ENCODE measurements at places on chromosomes 6 and 20.

DNA sequence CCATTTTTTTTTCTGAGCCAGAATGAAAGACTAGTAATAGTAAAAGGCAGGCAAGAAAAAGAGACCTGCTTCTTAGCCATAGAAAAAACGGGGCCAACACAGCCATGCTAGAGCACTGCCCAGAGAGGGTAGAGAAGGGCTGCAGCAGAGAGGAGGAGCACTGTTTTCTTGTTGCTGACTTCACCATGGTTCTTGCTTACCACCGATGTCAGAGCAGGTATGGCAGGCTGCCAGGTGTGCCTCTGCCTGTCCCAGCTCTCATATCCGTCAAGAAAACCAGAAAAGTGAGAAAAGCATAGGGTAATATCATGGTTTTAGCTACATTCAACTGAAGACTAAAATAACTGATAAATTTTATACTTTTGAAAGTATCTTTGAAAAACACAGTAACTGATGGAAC, 60.7 kb downstream of the DTNBP1 start:
- no peak for DNase-seq

DNA sequence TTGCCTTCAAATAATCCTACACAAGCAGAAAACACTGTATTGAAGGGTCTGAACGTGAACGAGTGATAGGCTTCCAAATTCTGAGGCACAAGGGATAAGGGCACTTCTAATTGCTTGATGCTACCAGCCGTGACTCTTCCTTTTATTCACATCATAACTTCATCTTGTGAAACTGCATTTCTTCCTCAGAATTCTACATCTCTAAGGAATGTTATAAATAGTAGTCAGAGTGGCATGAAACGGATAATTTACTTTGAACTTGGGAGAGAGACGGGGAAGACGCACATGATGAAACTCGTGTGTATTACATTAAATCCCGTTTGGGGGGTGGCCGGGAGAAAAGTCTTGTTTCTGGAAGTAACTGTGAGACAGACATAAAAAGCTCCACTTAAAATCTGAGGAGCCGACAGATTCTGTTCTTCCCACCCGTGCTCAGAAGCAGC, 754 bp downstream of the HDDC2 start:
- no peak for DNase-seq

DNA sequence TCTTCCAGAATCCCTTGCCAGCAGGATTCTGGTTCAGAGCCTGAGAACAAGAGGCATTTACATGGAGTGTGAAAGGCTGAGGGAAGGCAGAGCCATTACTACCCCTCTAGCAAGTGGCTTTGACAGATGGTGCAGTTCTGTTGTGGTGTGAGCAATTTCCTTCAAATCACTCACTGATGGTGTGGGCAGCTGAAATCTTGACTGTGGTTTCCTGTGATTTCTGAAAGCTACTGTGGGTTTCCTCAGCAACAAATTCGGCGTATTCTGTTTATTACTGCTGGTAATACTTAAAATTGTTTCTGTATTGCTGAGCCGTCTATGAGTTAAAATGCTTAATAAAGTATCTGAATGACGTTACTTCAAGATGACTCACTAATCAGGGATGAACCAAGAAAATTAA, 181.5 kb upstream of the TCF21 start:
- no peak for DNase-seq

GRCh38 chr20:47723322-47723721, 62.0 kb downstream of the SULF2 start:
- DNase-seq, result no peak

DNA sequence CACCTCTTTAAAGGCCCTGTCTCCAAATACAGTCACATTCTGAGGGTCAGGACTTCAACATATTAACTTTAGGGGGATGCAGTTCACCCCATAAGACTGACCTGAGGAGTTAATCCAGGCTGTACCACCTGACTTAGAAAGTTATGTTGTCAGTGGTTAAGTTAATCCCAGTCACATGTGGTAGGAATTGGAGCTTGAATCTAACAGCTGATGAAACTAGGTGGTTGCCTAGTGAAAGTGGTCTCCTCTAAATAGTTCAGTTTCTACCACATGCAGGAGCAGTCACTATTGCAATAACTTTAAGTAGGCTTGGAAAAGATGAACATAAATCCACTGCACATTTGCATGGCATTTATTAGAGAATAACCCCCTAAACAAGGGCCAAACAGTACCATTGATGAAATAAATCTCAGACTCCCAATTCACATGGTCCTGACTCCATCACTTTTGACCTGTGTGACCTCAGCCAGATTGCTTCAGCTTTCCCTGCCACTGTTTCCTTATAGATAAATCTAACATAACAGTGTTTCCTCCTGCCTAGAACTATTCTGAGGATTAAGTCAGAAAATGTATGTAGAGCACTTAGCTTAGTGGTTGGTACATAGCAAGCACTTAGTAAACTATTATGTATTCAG, 20.1 kb downstream of the SAMD5 start:
- no peak for DNase-seq

GRCh38 chr6:17352302-17352701, 41.1 kb upstream of the CAP2 start:
- DNase-seq, result no peak

DNA sequence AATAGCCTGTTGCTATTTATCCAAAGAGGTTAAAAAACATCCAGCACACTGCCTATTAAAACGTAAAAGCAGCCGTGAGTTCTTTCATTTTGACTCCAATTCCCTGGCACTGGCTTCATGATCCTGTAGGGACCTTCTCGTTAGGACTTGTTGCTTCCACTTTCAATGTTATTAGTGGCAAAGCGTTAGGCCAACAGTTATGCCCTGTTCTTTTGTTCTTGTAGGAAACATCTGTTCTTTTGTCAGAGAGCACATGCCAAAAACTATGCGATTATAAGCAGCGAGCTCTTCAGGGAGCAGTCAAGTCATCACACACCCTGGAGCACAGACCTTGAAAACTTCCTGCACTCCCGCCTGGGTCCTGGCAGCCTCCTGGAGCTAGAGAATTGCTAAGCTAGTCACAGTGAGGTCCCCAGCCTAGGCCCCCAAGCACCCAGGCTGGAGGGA, 609.5 kb upstream of the ARID1B start:
- no peak for DNase-seq

- no peak for DNase-seq
These were observed 286.3 kb downstream of the BTBD9 start for GRCh38 chr6:38353310-38354036.

- DNase-seq, result no peak
These were observed 558.2 kb upstream of the CITED2 start for GRCh38 chr6:139932671-139933070.

- DNase-seq, result no peak
These were observed 1217.7 kb downstream of the EPHA7 start for GRCh38 chr6:92201618-92202017.

- DNase-seq, result no peak
These were observed 726.0 kb upstream of the GJE1 start for GRCh38 chr6:141406761-141407160.

GRCh38 chr6:33739571-33739970, 7.1 kb downstream of the IP6K3 start:
- no peak for DNase-seq

- no peak for DNase-seq
These were observed 110.0 kb downstream of the DHX35 start for GRCh38 chr20:39072132-39072531.

DNA sequence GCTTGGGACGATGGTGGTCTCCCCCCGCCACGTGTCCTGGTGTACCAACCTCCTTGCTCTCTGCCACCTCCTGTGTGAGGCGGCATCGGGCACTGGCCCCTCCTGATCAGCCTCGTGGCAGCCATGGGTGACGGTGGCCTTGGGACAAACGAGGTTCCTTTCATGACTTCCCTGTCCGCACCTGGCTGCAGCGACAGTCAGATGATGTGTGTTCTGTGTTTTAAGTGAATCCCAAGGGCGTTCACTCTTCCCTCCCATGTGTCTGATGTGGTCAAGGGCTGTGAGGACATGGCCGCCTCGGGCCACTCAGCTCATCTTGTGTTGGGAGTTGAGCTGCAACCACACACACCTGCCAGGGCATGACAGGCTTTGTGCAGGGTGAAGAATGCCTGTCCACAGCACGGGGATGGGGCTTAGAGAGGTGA, 30.4 kb upstream of the PCMTD2 start:
- DNase-seq, result no peak

DNA sequence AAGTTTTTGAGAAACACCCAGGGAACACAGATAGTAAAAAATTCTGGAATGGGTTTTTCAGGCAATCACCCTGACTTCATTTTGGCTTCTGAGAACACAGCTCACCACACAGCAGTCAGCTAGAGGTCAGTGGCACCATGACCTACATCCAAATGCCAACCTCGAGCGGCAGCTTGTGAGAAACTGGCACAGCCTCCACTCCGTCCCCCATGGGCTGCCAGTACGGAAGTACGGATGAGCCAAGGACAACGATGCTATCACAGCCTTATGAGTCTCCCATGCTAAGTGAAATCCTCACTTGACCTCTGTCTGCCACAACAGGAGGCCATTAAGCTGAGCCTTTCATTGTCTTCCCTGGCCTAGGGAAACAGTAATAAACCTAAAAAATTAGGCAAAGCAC, 32.0 kb downstream of the KIF16B start:
- no peak for DNase-seq

DNA sequence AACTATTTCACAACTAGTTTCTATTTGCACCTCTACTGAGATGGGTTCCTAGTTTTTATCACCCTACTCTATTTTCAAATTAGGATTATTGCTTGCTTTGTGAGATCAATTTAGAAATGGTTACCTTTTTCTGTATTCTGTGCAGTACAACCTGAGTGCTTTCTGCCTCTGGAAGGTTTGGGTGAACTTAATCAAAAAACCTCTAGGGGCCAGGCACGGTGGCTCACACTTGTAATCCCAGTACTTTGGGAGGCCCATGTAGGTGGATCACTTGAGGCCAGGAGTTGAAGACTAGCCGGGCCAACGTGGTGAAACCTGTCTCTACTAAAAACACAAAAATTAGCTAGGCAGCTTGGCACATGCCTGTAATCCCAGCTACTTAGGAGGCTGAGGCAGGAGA, 63.3 kb downstream of the SCAF8 start:
- no peak for DNase-seq

GRCh38 chr6:29955783-29956182, 13.5 kb downstream of the HLA-A start:
- no peak for DNase-seq

GRCh38 chr20:40900666-40901215, 127.9 kb upstream of the TOP1 start:
- no peak for DNase-seq

- DNase-seq, result no peak
These were observed 54.7 kb downstream of the TRAF3IP2 start for GRCh38 chr6:111550953-111551352.

DNA sequence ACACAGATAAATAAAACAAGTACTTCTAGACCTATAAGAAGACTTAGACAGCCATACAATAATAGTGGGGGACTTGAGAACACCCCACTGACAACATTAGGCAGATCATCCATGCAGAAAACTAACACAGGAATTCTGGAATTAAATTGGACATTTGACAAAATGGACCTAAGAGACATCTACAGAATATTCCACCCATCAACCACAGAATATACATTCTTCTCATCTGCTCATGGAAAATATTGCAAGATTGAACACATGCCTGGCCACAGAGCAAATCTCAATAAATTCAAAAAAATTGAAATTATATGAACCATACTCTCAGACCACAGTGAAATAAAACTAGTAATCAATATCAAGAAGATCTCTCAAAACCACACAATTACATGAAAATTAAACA, 44.3 kb upstream of the KIAA1586 start:
- DNase-seq, result no peak

DNA sequence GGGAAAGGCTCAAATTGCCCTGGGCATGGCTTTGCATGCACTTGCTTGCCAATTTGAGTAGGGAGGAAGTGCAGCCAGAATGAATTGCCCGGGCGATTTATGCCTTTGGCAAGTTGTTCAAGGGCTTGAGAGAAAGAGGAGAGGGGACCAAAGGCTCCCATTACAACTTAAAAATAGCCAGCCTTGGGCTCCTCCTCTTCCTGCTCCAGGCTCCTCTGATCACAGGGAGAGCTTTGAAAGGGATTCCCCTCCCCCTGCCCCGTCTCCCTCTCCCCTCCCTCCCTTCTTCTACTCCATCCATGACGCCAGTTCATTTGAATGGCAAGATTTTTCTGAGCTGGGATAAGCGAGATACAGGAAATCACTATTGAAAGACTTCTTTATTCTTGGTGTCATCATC, 304.9 kb upstream of the JAG1 start:
- no peak for DNase-seq

DNA sequence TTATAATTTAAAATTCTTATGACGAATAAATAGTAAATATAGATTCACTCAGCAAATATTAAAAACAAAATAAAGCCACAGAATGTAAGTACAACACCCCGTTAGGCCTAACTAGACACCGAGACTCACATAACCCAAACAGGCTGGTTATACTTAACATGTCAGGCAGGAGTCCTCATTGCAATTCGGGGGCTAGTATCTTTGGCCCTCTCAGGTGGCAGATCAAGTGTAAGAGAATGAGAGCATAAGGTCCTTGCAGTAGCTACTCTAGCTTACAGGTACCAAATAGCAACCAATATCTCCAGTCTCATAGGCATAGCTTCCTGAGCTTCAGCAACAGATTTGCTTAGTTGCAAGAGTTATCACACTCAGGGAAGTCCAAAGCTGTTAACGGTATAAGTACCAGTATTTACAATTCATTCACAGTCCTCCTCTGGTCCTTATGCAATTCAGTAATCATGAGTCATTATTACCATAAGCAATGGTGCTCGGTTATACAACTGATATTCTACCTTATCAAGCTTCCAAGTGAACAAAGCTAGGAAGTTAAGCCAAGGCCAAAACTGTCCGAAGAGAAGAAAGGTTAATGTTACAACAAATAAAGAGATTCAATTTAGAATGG, 20.1 kb downstream of the REV3L start:
- DNase-seq, result no peak

DNA sequence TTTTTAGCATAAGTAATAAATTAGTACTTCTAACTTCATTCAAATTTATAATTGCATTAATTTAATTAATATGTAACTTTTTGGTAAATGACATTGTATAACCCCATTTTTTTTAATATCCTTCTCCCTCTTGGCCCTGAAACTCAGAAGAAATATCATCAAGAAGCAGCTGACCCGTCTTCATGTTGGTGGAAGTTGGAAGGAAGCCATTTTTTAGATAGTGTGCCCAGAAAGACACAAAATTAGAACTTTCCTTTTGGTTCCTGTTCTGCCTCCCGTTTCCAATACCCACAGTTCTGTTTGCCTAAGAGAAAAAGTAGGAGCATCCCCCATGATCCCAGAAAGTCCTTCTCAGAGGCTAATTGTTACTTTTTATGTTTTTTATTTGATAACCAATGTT, 65.5 kb downstream of the PLCB4 start:
- no peak for DNase-seq

- no peak for DNase-seq
These were observed 1.4 kb downstream of the METTL24 start for GRCh38 chr6:110356778-110357177.

DNA sequence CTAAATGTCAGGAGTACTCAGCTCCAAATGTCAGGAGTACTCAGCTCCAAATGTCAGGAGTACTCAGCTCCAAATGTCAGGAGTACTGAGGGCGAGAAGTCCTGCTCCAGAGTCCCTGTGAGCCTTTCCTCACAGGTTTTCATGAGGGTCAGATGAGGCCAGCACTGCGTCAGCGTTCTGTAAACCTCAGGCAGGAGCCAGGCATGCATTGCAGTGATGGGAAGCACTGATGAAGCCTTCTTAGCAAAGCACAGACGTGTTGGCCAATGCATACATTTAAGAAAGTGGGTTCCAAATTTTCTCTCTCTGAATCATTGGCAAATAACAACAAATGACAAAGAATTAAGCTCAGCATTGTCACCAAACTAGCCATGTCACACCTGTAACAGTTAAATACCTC, 254.9 kb downstream of the ZNF217 start:
- DNase-seq, result no peak

GRCh38 chr6:45105170-45105820, 222.8 kb upstream of the RUNX2 start:
- DNase-seq, result no peak

All from GM12864 (cell line).